ENCODE measurements at places on chromosomes 7 and 10.

DNA sequence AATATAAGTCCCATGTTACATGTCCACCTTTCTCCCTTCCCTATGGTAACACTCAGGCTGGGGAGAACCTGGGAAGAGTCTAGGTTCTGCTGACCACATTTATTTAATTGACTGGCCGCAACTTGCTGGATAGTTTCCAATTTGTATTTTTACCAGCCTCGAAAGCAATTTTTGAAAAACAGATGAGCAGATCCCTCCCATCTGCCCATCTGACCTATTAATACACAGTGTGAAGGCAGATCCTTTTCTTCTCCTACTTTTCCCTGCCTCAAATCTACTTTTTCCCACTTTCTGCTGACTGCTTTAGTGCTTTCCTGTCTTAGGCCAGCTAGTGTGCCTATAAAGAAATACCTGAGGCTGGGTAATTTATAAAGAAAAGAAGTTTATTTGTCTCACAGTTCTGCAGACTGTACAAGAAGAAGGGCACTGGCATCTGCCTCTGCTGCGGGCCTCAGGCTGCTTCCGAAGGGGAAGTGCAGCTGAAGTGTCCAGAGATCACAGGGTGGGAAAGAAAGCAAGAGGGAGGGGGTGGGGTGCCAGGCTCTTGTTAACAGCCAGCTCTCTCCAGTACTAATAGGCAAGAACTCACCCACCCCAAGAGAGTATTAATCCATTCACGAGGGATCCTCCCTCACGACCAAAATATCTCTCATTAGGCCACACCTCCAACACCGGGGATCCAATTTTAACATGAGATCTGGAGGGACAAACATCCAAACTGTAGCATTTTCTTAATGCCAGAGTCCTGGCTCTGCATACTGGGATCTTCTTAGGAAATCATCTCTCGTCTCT, 336.0 kb upstream of the IGFBP3 start:
- DNase-seq, result no peak

GRCh38 chr10:81348003-81348402, 527.0 kb upstream of the NRG3 start:
- no peak for DNase-seq

DNA sequence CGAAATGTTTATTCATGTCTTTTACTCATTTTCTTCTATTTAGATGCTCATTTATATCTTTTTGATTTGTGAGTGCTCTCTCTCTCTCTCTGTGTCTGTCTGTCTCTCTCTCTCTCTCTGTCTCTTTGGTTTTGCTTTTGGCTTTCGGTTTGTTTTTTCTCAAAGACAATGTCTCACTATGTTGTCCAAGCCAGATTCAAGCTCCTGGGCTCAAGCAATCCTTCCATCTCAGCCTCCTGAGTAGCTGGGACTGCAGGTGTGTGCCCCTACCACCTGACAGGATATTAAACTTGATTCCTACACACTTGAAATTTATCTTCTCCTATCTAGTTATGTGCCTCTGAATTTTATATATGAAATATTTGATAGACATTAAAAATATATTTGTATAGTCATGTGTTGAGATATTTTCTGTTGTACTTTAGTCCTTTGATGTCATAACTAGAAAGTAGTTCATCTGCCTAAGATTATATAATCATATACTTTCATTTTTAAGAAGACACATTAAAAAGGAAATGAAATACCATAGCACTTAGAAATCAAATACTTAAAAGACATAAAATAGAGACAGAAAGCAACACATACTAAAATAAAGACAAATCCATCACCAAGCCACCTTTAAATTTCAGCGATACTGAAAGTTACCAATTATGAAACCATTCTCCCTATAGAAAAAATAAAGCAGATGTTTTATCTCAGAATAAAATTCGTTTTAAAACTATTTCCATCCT, 68.1 kb upstream of the SFMBT2 start:
- DNase-seq, result no peak

DNA sequence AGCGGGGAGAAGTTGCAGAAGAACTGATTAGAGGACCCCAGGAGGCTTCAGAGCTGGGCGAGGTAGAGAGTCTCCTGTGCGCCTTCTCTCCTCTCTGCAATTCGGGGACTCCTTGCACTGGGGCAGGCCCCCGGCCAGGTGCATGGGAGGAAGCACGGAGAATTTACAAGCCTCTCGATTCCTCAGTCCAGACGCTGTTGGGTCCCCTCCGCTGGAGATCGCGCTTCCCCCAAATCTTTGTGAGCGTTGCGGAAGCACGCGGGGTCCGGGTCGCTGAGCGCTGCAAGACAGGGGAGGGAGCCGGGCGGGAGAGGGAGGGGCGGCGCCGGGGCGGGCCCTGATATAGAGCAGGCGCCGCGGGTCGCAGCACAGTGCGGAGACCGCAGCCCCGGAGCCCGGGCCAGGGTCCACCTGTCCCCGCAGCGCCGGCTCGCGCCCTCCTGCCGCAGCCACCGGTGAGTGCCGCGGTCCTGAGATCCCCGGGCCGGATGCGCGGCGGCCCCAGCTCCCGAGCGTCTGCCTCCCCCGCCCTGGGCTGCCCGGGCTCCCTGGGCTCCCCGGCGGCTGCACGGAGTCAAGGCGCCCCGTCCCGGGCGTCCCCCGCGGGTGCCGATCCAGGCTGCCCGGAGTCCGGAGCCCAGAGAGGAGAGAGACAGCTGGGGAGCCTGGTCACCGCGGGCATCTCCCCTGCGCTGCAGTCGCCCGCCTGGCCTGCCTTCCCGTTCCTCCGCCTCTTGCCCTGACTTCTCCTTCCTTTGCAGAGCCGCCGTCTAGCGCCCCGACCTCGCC, at the start of gene PLAU:
TSS of gene PLAU (plus strand) at position 369 of the 789 bp plus-strand sequence. CDS start 424 bp downstream, outside the sequence.
- DNase-seq, result peak; percentile 43

- no peak for DNase-seq
Measured at GRCh38 chr10:62341419-62341818, 32.8 kb upstream of the ZNF365 start.

DNA sequence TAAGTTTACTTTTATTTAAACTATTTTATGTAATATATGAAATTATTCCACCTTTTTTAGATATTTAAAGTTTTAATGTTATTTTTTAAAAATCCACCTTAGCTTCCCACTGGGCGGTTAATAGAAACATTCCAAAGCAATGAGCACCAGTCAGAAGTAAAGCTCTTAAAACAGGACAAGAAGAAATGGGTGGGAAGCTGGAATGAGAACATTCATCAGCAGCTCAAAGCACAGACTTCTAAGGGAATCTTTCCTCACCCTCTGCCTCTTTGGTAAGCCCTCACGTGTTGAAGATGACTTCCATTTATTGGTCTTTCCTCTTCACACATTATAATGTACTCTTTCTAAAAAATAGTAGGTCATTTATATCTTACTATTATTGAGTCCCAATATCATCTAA, 3.1 kb downstream of the AGMO start:
- DNase-seq, result no peak

DNA sequence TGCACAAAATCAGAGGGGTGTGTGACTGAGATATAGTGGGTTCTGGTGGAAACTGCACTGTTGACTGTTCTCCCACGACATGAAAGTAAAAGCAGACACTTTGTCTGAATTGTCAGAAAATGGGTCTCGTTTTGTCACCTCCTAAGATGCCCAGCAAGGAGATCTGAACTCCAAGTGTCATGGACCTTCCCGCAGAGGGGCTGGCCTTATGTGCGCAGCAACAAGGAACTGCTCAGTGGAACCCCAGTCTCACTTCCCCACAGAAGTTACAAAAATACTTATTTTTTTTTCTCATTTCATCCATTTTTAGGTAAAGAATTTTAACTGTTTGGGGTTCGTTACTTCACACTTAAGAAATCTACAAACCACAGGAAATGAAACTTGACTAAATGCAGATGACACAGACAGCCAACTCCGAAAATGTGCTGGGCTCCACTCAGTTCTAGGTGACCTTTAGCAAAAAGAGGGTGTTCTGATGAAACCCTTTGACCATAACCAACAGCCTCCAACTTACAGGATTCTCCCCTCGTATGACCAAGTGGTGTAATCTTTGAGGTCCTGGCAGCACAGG, 115.0 kb downstream of the FAM107B start:
- no peak for DNase-seq

DNA sequence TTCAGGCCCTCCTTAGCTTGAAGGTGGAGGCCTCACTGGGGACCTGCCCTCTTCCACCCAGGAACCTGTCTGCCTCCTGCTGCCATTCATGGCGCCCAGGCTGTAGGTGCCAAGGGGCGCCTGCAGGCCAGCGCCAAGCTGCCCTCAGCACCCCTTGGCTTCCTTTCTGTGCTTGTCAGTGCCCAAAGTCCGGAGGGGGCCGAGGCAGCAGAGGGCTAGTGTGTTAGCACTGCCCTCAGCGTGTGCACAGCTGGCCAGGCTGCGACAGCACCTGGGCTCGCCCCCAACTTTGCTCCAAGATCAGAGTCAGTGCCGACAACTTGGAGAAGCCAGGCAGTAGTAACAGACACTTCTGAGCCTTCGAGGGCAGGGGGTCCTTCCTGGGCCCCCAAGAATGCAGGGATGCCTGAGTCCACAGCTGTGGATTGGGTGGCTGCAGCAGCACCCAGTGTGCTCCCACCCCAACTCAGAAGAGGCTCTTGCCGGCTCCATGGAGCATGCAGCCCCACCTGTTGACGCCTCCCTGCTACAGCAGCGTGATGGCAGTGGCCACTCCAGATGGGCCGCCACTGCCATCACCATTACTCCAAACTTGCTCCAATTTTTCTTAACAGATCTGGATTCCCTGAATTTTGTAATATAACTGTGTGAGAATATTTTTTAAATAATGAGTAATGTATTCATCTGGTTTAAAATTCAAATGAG, 41.7 kb downstream of the CACUL1 start:
- DNase-seq, result peak; percentile 39

DNA sequence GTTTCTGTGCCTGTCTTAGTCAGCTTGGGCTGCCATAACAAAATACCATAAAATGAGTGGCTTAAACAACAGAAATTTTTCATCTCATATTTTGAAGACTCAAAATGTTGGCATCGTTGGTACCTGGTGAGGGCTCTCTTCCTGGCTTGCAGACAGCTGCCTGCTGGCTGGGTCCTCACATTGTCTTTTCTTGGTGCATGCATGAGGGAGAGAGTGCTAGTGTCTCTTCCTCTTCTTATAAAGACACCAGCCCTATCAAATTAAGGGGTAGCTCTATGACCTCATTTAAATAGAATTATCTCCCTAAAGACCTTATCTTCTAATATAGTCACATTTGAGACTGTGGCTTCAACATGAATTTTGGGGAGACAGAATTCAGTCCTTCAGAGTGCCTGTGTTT, 39.9 kb downstream of the ST8SIA6 start:
- DNase-seq, result no peak

DNA sequence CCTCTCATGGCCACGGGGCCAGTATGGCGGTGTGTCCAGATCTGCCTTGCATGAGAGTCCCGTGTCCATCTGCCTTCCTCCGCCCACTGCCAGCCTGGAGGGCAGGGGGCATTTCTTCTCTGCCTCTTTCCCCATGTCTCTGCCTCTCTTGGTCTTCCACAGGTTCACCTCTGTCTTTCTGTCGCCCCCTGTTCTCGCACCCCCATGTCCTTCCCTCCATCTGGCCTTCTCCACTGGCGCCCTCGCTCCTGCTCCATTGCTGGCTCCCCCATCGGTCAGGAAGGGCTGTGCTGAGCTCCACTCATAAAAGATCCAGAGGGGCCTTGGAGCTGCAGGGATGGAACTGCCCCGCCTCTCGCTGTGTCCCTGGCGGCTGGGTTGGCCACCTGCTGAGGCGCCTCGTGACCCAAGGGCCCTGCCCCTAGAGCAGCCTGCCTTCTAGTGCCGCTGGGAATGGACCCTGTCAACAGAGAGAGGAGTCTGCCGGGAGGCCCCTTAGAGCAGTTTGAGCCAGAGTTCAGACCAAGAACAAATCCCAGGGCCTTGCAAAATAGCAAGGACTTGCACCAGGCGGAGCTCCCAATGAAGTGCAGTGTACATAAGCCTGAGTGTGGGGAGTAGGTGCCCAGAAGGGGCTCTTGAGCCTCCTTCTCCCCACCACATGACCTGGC, 42.0 kb downstream of the GOLGA7B start:
- DNase-seq, result no peak

DNA sequence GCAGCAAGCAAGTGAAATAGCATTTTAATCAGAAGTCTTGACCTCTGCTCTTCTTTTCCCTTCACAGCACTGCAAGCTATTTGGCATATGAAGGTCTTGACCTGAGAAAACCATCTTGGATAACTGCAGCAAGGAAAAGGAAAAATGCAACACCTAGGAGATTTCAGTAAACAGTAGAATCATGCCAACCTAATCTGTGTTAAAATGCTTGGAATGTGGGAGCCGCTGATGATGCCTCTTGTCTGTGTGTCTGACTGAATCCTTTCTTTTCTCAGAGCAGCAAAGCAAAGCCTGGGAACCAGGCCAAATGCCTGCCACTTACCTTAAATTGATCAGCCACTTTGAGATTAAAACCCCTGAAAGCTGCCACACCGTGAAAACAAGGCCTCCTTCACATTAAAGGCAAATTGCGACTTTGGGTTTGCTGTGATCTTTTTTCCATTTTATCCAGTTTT, 80.4 kb upstream of the CDK6 start:
- DNase-seq, result peak; percentile 22

DNA sequence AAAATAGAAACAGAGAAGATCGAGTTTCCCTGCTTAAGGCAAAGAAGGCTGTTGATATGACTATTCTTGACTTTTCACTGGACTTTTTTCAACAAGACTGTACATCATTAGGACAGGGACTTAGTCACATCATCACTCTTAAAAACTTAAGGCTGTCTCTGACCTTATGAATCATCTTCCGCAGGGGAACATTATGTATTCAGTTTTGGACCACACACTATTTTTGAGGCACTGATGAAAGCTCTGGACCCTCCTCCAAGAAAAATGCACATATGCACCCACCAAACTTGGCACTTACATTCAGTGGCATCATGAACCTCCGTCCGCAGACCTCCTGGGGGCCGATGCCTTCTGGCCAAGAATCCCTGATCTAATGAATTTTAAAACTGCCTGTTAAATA, 96.4 kb downstream of the CALD1 start:
- no peak for DNase-seq

All from WERI-Rb-1 (cell line).